ENCODE measurements at places on chromosomes 11 and 22.

- no peak for DNase-seq
These were observed 10.3 kb upstream of the IL2RB start for GRCh38 chr22:37160027-37160426.

DNA sequence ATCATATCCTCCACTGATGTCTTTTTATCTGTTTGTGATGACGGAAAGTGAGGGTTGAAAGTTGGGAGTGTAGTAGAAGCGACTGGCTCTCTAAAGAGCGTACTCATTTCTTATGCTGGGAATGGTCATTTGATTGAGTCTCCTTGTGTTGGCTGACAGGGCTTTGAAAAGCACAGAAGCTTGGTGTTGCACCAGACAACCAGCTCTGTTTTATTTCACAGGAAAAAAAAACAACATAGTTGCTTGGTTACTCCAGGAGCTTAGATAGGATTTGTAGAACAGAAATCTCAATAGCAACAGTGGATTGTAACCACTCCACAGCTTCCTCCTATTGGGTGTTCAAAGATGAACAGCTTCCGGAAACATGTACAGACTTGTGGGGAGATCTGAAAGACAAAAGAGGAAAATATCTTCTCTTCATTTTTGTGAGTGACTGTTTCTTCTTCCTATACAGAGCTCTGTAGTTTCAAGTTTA lies 2.7 kb downstream of the RBM14 start:
- DNase-seq, result peak; percentile 80

DNA sequence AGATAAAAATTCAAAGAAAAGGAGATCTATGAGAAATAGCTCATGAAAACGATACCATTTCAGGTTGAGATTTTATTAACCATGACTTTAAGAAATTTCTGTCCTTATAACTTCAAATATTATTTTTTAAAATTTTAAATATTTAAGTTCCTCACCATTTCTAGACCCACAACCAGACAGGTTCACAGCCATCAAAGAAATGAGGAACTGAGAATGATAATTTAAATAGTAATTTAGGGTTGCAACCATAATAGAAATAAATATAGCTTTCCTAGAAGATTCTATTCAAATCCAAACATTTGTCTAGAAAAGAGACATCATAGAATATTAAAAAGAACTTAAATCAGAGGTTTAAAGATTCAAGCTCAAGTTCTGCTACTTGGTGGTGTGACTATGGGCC lies 5.9 kb upstream of the VWA5A start:
- no peak for DNase-seq

DNA sequence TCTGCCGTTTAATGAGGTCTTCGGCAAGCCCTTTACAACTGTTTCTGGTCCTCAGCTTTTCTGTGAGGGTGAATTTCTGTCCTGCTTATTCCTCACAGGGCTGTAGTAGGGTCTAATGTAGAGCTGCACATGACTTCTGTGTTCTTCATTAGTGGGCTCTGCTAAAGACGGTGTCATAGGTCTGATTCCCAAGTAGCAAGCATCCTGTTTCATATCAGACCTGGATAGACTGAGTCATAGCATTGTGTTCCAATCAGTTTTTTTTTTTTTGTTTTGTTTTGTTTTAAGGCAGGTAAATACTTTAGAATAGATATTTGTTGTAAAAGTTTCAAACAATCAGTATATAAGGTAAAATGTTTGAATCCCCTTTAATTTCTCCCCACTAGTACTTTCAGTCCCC lies 35.4 kb downstream of the BIRC2 start:
- DNase-seq, result no peak

- peak; percentile 82 for DNase-seq
These were observed 6.8 kb downstream of the ST14 start for GRCh38 chr11:130166457-130166784.

DNA sequence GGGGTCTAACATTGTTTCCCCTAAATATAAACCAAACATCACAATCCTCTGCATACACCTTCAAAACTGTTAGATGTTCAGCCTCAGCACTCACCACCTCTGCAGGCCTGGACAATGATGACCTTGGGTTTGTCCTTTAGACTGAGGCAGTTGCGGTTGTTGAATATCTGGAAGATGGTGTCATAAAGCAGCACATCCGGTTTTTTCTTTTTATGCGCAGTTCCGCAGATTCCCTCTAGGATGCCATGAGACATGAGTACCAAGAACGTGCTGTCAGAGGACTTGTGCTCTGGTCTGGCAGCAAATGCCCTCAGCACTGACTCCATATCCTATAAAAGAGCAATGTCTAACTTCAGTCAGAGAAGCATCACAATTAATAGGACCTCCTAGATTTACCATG lies 22.8 kb downstream of the CASP5 start:
- DNase-seq, result no peak

- peak; percentile 74 for DNase-seq
These were observed 121.3 kb downstream of the APOL5 start for GRCh38 chr22:35838855-35839576.

- DNase-seq, result no peak
These were observed 10.4 kb downstream of the SREBF2 start for GRCh38 chr22:41842996-41843970.

- peak; percentile 6 for DNase-seq
These were observed 224.6 kb upstream of the CCDC90B start for GRCh38 chr11:83510530-83511460.

DNA sequence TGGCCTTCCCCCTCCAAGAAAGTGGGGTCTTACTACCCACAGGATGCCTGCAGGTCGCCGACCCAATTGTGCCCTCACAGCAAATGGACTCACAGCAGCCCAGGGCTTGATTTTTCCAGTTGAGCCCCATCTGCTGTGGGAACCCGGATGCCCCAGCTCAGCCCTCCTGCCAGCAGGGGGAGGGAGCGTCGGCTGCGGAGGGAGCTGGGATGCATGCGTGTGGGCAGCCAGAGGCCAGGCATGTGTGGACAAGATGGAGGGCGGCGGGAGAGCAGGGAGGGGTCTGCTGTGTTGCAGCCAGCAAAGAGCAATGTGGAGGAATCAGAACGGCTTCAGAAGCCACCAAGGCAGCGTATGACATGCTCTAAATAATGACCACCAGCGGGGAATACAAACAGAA lies 41.0 kb upstream of the EIF3D start:
- peak; percentile 41 for DNase-seq

DNA sequence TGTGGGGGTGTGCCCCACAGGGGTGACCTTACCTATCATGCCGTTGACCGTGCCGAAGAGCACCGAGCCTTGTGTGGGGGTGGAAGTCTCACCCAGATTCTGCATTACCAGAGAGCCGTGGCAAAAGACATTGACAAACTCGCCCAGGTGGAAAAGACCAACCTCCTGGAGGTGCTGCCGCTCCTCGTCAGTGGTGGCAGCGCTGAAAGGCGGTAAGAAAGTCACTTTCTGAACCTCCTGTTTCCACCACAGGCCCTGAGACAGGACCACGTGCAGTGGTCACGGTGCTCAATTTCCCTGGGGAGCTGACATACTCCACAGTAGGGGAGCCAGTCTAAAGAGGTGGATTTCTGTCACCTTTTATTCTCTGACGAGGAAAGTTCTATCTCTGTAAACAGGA lies 7.4 kb upstream of the VWCE start:
- DNase-seq, result no peak

DNA sequence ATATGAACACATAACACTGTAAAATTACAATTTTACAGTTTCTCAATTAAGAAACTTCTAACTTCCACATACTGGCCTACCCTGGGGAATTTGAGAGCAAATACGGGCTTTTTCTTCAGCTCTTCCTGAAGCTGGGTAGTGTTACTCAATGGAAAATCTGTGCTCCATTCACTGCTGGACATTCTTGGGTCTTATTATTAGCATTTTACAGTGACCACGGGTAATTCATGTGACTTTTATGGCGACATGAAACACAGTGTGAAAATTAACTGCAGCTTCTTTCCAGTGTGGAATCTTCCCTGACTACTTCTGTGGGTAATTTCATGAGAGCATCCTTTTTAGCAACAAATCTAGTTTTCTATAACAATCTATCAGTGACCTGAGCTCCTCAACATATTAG lies 423.7 kb upstream of the ANO5 start:
- DNase-seq, result no peak

GRCh38 chr11:129440028-129440713 lies 64.5 kb downstream of the BARX2 start:
- DNase-seq, result peak; percentile 60

DNA sequence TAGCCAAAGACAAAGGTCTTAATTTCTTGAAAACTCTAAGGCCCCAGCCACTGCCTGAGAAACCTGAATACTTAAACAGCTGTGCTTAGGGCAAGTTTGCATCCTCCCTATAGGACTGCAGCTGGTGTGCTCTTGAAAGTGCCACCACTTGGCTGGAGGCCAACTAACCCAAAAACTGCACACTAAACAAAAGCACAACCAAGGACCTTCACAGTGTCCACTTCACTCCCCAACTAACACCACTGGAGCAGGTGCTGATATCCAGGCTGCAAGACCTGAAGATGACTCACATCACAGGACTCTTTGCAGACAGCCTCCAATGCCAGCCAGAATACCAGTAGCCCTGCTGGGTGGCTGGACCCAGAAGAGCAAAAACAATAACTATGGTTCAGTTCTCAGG lies 357.7 kb upstream of the ARHGAP42 start:
- DNase-seq, result no peak

- DNase-seq, result no peak
These were observed 506.1 kb downstream of the MIAT start for GRCh38 chr22:27163162-27164137.

GRCh38 chr22:17135153-17135760 lies 14.1 kb upstream of the TMEM121B start:
- DNase-seq, result no peak

- DNase-seq, result no peak
These were observed 21.8 kb upstream of the OR8G1 start for GRCh38 chr11:124219126-124219525.

DNA sequence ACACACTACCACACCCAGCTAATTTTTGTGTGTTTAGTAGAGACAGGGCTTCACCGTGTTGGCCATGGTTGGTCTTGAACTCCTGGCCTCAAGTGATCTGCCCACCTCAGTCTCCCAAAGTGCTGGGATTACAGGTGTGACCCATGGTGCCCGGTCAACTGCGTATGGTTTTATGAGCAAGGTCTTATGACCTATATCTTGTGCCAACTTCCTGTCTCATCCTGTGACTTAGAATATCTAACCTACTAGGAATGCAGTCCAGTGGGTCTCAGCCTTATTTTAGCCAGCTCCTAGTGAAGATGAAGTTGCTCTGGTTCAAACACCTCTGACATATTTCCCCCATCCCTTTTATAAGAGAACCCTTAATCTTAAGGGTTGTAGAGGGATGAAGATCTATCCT lies 66.1 kb upstream of the OR5AN1 start:
- DNase-seq, result no peak

DNA sequence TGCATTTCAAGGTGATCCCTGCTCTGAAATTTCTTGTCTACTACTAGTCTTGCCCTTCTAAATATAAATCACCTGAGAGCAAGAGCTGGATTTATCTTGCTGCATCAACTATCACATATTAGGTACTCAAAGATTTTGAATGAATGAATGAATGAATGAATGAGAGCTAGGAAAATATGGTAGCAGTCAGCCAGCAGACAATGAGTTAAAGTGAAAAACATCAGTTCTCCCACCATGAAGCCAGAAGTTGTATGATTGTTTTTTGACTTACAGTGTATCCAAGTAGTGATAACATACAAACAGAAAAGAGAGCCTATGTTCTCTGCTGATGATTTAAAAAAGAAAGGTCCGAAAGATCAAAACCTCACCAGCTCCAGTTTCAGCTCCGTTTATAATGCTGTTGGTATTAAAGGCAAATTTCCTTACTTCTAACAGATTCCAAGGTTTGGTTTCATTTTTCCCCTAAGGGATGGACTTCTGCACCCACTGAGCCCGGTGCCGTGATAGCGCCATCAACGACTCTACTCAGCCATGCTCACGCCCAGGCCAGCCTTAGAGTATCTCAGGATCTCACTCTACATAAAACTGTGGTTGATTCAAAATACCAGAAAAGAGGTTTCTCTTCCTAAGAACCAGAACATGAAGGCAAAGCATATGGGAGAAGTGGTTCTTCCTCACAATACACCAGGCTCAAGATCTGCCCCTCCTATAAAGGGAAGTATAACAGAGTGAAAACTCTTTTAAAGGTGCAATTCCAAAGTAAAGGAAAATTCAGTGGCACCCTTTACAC lies 92.0 kb downstream of the SGSM3 start:
- DNase-seq, result no peak

DNA sequence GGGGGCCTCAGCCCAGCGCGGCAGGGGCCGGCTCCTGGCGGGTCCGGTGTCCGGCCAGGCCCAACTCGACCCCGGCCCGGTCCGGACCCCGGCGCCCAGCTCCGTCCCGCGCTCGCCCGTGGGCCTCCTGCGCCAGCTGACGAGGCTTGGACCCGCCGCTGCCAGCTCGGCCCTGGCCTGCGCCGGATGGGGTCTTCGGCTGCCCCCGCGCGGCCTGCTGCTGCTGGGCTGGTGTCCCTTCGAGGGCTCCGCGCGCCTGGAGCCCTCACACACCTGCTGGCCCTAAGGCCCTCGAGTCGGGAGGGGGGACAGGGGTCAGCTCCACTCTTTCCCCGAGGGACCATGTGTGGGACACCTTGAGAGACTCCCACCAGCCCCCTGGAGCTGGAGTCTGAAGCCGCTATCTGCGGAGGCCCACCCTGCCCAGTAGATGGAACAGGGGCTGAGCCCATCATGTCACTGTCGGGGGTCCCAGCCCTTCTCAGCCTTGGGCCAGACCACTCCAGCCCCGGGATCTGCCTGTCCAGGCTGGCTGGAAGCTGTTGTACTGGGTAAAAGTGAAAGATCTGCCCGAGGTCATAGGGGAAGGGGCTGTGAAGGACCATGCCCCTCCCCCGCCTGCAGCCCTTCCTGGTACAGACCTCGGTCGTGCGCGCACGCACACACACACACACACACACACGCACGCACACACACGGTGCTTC lies 768 bp upstream of the CDKN1C start:
- DNase-seq, result peak; percentile 78

- DNase-seq, result no peak
These were observed 135.7 kb downstream of the NECTIN1 start for GRCh38 chr11:119593346-119593745.

DNA sequence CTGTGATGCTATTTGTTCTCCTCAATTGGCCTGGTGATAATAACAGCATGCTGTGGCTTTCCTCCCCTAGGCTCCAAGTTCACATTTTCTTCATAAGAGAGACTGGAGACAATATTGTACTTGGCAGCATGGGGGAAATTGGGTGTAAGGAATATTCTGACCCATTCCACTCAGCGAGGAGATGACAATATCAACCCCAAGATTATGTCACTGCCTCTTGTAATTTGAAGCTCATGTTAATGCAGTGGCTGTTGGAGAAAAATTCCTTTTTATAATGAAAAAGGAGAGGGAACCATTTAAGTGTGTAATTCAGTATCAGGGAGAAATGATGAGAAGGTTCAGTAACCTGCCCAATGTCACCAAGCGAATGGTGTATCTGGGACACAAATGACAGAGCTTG lies 665.8 kb downstream of the NTM start:
- no peak for DNase-seq

- DNase-seq, result no peak
These were observed 1027.7 kb upstream of the CCDC90B start for GRCh38 chr11:84313830-84314359.

GRCh38 chr11:41716862-41717261 lies 257.4 kb upstream of the LRRC4C start:
- DNase-seq, result no peak
